M059J (cell line): ENCODE measurements at places on chromosomes 3 and 15.
A peak's percentile ranks its signal among the peaks of the same experiment; 100 is the strongest.

DNA sequence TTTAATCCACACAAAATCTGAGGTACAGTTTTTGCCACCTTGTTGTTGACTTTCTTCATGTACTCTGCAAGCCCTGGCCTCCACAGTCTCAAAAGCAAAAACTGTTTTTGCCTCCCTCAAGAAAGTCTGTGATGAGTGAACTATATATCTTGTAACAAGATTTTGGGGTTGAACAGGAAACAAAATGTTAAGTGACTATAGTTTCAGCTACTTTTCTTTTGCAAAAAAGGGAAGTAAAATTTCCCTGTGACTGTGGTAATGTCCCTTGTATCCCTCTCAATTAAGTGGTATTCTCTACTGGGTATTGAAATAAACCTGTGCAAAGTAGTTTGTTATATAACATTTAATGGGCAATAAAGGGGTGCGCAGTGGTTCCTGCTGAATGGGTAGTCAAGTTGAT lies 21.3 kb upstream of the SCAANT1 start:
- DNase-seq = no peak

DNA sequence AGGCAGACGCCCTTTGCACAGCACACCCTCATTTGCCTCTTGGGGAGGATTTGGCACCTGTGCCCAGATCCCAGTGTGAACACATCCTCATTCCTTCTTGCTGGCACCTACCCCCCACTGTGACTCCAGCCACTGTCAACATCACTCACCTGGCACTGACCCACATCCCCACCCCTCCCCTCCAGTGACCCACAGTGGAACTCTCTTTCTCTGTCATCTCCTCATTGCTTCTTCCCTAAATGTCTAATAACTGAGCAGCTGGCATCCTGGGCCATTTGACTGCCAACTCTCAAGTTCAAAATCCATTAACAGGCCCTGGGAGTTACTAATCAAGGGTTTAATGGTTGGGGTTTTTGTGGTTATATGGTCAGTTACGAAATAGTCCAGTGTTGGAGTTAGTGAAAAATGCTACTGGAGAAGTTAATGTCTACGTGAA lies 14.4 kb downstream of the SNAPC5 start:
- peak; percentile 86 for DNase-seq

- no peak for DNase-seq
Observed at GRCh38 chr15:33822479-33822878, 145.8 kb upstream of the CHRM5 start.

GRCh38 chr3:128841926-128842920 lies 37.2 kb upstream of the ACAD9 start:
- no peak for DNase-seq

- peak; percentile 40 for DNase-seq
Observed at GRCh38 chr3:63967675-63968611, 55.4 kb downstream of the PSMD6 start.

DNA sequence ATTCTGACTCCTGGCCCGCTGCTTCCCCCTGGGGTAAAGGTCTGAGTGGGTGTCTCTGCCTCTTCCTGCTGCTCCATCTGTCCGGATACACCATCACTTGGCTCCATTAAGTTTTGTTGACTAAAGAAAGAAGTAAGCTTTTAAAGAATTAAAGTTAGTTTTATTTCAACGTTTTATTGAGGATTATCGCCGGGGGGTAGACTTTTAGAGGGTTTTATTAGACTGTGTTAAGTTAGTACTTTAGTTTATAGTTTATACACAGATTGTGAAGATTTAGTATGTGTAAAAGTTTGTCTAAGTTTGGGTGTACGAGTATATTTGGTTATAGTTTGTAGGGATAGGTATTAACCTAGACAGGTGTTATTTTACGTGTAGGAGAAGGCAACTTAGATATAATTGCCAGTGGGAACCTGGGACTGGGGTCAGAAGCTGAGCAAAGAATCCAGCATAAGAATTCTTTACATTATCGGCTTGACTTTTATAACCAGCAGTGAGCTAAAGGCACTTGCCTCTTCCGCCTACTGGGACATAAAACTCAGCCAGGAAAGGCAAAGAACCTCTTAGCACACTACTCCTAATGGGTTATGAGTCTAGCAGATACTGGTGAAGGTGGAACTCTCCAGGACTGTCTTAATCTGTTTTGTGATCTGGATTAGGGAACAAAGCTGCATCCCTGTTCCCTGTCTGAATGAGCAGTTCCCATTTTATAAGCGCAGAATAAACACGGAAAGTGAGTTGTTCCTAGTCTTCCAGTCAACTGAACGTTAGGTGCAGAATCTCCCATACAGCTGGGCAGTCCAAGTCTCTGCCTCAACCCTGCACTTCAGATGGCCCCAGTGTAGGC lies 131.3 kb downstream of the FAM43A start:
- no peak for DNase-seq

DNA sequence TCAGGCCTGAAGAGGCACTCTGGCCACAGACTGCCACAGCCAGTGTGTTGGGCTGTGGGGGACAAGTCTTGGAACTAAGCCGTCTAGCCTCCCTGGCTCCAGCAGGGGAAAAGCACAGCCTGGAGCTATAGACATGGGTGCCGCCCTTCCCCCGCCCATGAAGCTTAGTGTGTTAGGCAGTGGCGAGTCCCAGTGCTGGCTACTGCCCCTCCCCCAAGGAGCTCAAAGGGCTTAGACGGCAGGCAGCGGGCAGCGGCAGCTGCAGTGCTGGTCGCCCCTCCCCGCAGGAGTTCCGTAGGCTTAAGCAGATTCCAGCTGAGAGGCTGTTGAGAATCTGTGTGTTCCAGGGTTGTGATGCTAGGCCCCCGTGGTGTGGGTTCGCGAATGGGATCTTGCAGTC lies 135.8 kb upstream of the RORA start:
- DNase-seq = no peak

DNA sequence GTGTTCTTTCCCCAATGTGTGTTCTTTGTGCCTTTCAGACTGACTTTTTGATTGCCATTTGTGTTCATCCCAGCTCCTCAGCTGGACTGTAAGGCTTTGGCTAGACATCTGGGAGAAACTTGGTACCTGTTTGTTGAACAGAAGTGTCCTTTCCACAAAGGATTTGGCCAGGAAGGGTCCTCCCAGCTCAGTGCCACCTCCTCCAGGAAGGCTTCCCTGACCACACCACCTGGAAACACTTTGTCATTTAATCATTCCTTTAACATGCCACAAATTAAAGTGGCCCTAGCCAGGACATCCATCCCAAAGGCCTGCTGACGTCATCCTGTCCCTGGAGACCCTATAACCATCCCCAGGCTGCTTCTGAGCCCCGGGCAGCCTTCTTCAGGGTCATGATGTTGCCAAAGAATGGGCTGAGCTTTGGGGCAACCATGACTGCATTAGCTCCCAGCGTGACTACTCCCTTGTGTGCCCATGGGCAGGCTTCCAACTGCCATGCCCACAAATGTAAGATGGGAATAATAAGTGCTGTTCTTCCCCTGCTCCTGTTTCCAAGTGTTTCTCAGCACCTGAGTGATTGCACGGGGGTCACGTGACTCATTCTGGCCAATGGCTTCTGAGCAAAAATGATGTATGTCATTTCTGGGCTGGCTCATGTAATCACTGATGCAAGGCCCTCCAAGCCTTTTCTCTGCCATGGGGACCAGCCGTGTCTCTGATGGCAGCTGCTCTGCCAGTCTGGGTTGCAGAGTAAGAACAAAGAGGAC lies 112.5 kb upstream of the SMAD3 start:
- DNase-seq = no peak

DNA sequence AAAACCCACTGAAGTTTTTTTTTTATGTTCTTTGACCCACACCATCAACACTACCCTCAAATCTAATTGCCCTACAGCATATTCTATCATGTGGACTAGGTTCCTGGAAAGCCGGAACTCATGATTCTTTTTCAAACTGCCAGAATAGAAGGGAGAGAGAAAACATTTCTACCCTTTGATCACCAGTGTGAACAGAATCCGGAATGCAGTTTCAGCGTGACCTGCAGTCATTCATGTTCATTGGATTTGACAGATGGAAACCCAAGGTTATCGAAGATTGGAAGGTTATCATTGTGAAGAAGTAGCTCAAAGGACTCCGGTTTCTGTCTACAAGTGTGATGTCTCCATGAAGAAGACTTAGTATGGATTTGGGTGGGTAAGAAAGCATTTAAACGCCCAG lies 39.4 kb upstream of the RASA2 start:
- no peak for DNase-seq

DNA sequence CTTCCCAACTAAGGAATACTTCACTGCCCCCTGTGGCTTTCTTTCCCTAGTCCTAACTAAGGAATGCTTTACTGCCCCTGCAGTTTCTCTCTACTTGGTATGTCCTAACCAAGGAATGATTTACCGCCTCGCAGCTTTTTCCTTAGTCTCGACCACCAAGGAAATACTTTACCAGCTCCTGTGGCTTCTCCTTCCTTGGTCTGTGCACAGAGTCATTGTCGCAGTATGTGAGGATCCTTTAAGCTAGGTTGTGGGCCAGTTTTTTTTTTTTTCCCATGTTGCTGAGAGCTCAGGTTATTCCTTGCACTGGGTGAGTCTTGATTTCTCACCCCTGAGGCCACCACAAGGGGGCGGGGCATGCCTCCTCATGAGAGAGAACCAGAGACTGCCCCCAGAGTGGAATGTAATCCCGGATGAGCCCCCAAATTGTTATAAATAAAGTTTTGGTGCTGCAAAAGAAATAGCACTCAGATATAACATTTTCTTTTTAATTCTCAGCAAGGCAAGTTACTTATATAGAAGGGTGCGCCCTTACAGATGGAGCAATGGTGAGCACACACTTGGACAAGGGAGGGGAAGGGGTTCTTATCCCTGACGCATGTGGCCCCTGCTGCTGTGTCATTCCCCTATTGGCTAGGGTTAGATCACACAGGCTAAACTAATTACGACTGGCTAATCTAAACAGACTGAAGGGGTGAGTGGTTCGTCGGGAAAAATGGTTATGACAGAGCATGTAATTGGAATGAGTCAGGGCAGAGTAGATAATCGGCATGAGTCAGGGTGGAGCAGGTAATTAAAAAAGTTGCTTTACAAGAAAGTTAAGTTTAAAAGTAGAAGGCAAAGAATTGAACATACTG lies 27.0 kb downstream of the NDUFB4 start:
- DNase-seq = peak; percentile 98

DNA sequence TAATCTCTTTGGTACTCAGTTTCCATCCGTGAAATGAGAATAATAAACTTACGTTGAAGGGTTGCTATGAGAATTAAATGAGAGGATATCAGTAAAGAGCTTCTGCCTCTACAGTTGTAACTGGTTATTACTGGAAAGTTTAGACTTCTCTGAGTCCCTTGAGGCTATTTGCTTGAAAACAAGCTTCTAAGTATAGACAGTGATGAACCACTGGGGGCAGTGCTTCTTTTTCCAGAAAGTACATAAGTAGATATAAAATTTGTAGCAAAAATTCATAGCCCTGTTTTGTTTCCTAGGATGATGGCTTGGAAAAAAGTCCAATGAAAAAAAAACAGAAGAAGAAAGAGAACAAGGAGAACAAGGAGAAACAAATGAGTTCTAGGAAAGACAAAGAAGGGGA lies 87.1 kb downstream of the RGMA start:
- DNase-seq = peak; percentile 9

- no peak for DNase-seq
Observed at GRCh38 chr3:100395679-100396431, 5.0 kb downstream of the TOMM70 start.

- DNase-seq = peak; percentile 14
Observed at GRCh38 chr3:9500108-9501050, 53.2 kb downstream of the LHFPL4 start.

- no peak for DNase-seq
Observed at GRCh38 chr3:142777927-142778326, 54.1 kb downstream of the TRPC1 start.

GRCh38 chr3:122365073-122365472 lies 18.0 kb downstream of the MIX23 start:
- DNase-seq = no peak

DNA sequence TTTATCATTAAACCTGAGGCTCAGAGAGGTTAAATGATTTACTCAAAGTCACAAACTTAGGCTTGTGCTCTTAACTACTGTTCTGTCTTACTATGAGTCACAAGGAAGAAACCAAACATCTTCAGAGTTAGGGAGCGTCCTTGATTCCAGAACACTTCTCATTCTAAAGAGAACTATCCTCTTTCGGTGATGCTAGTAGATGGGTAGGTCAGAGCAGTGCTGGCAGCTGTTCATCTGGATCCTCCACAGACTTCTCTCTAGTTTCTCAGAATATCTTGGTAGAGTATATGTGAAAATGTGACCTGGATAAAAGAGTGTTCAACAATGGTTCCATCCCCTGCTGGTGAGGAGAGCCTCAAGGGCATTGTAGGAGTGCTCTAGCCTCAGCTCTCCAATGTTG lies 3.3 kb downstream of the ARL6IP5 start:
- peak; percentile 30 for DNase-seq

GRCh38 chr3:138187296-138188012 lies at the start of gene ARMC8:
Gene ARMC8 (plus strand): TSS chr3:138187301. CDS start chr3:138187555, 254 bp downstream.
- DNase-seq = no peak

DNA sequence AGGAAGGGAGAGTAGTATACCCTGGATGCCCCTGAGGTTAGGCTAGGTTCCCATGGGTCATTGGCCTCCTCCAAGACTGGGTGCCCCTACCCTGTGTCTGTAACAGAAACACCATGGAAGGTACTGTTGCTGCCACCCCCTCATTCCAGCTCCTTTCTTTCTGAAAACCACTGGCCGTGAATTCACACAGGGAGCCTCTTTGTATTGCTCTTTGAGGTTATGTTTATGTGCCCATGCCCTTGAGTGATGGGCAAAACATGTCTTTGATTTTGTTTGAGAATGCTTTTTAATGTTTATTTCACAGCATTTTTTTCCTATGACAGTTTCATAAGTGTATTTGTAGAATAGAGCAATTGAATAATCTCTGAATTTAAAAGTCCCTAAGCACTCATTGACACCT lies 79.7 kb downstream of the RARB start:
- DNase-seq = peak; percentile 66
